Right ventricle myocardium inferior (tissue), 1 donor: ENCODE measurements at places on chromosomes 2 and 18.

GRCh38 chr2:60554074-60554645 lies 706 bp upstream of the BCL11A start:
- peak; percentile 88 for DNase-seq

GRCh38 chr18:79804130-79804787 lies 6.5 kb downstream of the KCNG2 start:
- DNase-seq: no peak

GRCh38 chr2:2573205-2573604 lies 242.1 kb upstream of the MYT1L start:
- DNase-seq: no peak

GRCh38 chr2:20169796-20170703 lies 54.9 kb downstream of the SDC1 start:
- no peak for DNase-seq

- no peak for DNase-seq
Measured at GRCh38 chr18:77148289-77148688, 15.7 kb upstream of the MBP start.

DNA sequence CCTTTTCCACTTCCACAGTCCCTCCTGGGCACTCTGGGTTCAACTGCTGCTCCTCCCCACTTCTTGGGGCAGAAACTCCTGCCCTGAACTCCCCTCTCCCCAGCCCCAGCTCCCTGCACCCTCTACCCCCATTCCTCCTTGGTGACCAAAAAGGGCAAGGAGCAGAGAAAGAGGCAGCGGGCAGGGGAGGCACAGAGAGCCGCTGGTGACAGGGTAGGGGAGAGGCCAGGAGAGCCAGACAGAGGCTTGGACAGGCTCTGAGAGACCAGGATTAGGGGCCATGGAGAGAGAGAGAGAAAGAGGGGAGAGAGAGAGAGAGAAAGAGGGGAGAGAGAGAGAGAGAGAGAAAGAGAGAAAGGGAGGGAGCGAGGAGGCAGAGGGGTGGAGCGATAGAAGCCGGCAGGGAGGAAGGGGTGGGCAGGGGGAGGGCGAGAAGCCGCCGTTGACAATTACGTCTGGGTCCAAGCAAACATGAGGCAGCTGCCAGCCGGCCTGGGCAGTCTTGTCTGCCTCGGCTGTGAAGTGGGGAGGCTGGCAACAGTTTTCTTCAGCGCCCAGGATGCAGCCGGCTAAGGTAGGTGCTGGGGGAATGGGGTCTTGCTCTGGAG lies at the start of gene KCNIP3:
Gene KCNIP3, plus strand, starts transcription at position 468 of the 608 bp plus-strand sequence. Its CDS starts 92 bp downstream, at position 560.
- DNase-seq: no peak

DNA sequence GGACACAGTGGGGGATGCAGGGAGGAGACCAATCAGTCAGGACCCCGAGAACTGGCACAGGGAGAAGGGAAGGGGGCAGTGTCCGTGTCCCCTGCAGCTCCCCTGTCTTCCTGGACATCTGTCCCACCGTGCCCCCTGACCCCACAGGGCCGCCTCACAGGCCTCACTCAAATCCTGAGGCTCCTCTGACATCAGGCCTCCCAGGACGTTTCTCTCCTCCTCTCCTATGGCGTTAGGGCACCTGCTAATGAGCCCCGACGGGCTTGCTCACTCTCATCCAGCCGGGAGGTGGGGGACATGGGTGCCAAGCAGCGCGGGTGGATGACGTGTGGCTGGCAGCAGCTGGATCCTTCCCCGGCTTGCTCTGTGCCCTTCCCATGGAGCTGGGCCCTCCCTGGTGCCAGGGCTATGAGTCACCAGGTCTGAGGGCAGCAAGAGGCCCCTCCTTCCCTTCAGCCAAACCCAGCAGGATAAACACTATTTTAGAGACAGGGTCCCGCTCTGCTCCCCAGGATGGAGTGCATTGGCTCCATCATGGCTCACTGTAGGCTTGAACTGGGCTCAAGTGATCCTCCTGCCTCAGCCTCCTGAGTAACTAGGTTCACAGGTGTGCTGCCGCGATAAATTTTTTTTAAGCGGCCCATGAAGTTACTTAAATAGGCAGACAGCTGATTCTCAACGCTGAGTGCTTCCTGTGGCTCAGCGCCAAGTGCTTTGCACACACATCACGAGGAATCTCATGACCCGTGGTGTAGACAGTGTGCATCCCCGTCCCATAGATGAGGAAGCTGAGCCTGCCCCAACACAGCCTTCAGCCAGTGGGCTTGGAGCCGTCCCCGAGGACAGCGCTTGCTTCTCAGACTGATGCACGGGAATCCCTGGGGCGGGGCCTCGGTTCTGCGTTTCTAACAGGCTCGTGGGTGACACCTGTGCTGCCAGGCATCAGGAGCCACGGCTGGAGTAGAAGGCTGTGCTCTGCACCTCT lies 64.5 kb upstream of the HDAC4 start:
- peak; percentile 91 for DNase-seq

DNA sequence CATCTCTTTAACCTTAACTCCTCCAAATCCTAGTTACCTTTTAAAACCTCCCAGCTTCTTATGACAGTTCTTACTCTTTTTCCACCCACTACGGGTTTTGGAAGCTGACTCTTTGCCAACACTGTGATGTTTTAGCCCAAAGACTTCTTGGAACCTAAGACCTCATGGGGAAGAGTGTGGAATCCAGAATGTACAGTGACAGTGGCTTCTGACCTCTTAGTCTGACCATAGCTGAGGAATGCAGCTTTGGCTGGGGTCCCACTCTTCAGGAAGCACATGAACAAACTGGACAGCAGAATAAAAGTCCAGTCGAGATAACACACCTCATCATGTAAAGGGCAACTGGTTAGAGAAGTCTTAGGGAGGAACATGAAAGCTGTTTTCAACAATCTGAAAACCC lies 161.1 kb upstream of the PKDCC start:
- no peak for DNase-seq

GRCh38 chr2:163187995-163188655 lies 349.6 kb upstream of the KCNH7 start:
- DNase-seq: no peak

- no peak for DNase-seq
Measured at GRCh38 chr2:34107811-34108210, 508.7 kb upstream of the FAM98A start.

DNA sequence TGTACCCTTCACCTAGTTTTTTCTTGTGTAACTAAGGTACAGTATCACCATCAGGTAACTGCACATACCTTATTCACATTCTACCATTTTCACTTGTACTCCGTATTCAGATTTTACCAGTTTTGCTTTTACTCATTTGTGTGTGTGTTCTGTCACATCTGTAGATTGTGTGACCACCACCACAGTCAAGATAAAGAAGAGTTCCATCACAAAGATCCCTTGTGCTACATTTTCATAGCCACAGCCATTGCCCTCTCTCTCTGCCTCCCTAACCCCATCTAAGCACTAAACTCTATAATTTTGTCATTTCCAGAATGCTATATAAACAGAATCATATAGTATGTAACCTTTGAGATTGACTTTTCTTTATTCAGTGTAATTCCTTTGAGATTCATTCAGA lies 23.5 kb downstream of the DIS3L2 start:
- DNase-seq: no peak

- no peak for DNase-seq
Measured at GRCh38 chr18:46243095-46243494, 138.9 kb downstream of the HAUS1 start.

DNA sequence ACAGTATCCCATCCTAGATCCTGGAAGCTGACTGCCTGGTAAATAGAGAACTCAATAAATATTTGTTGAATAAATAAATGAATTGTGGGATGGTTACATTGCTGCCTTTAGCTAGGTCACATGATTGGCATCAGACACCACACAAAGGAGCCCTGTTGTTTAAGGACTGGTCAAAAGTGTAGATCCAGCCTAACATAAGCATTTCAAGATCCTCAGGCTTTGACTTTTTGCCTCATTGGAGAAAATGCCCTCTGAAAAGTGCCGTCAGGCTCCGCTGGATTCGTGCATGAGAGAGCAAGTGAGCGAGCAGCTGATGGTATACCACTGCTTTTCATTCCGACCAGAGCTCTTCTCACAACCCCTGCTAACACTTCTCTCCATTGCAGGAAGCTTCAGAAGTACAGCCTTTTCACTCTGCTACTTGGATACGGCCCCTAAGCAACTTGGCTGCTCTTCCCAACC lies 1.3 kb upstream of the ZNF24 start:
- DNase-seq: no peak

GRCh38 chr2:241822264-241822623 lies 13.3 kb downstream of the NEU4 start:
- no peak for DNase-seq

GRCh38 chr2:215685238-215685990 lies 249.5 kb upstream of the FN1 start:
- no peak for DNase-seq

DNA sequence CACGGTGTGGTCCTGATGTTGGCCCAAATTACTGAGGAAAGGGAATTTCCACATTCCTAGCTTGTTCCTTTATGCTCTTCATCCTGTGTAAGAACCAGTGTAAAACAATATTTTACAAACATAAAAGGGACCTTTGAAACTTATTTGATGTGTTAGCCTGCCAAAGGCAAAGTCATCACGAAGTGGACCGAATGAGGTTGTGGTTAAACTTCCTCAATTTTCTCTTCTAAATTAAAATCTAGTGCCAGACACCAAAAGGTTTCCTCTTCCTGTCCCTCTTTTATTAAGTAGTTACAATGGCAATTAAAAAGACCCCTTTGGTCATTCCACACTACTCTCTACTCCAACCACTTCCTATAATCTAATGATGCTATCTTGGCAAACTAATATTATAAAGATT lies 279.8 kb downstream of the AFF3 start:
- no peak for DNase-seq
